ENCODE measurements at places on chromosomes 11 and 22. TPM values are rescaled to one million over a fixed set of nuclear protein-coding genes. Genes with fewer than 3 reads are reported as not detected.

The ANO5 gene
- 0.89 TPM for total RNA-seq

The LMO1 gene
- 3.3 TPM for total RNA-seq

The MRGPRX3 gene
- total RNA-seq, result not detected

The TMPRSS13 gene
- not detected for total RNA-seq

The IFITM2 gene
- total RNA-seq, result 65.0 TPM

The C11orf21 gene
- not detected for total RNA-seq

The LARGE2 gene
- 2.6 TPM for total RNA-seq

The PRMT3 gene
- 23.1 TPM for total RNA-seq

The CHRM1 gene
- 0.05 TPM for total RNA-seq

The CCDC81 gene
- 0.25 TPM for total RNA-seq

The PYGM gene
- 0.30 TPM for total RNA-seq

The ANO1 gene
- total RNA-seq, result 0.82 TPM

The SUSD2 gene
- 49.5 TPM for total RNA-seq

The DEPDC5 gene
- total RNA-seq, result 4.1 TPM

The LRRC74B gene
- total RNA-seq, result not detected

The EIF3F gene
- 343 TPM for total RNA-seq

The C1QTNF4 gene
- total RNA-seq, result not detected

The HMGXB4 gene
- 11.8 TPM for total RNA-seq

The EFCAB6 gene
- 0.70 TPM for total RNA-seq

The LMO2 gene
- total RNA-seq, result 0.31 TPM

The CYP2R1 gene
- 9.0 TPM for total RNA-seq

The CCDC134 gene
- total RNA-seq, result 2.7 TPM

The GRM5 gene
- total RNA-seq, result not detected

The MS4A10 gene
- not detected for total RNA-seq

The GDPD4 gene
- total RNA-seq, result not detected

The DTX4 gene
- total RNA-seq, result 4.1 TPM

The PGA4 gene
- total RNA-seq, result not detected

The CREB3L1 gene
- total RNA-seq, result 5.2 TPM

The ZNF70 gene
- total RNA-seq, result 1.0 TPM

The VWA5A gene
- 0.23 TPM for total RNA-seq

The HEPACAM gene
- not detected for total RNA-seq

The HEPN1 gene
- not detected for total RNA-seq

The C22orf31 gene
- total RNA-seq, result not detected

The STX3 gene
- total RNA-seq, result 27.1 TPM

The PPP2R5B gene
- total RNA-seq, result 4.4 TPM

The DRAP1 gene
- total RNA-seq, result 193 TPM

The SLC6A5 gene
- total RNA-seq, result not detected

The THY1 gene
- total RNA-seq, result 14.5 TPM

The AMOTL1 gene
- 8.9 TPM for total RNA-seq

The PRODH gene
- 0.89 TPM for total RNA-seq

The GAL3ST3 gene
- not detected for total RNA-seq

The TENM4 gene
- total RNA-seq, result 0.01 TPM

The C11orf97 gene
- total RNA-seq, result not detected

The AIFM3 gene
- total RNA-seq, result 4.8 TPM

The SSTR3 gene
- not detected for total RNA-seq

All from A549 treated with RU486 at 1 μM for 4 hours (cell line).